Activated effector memory CD4-positive, alpha-beta T cell treated with Interleukin-2 at 50 U/mL for 16 hours (primary cell): ENCODE measurements at places on chromosomes 13 and 19.

GRCh38 chr13:49428041-49428763 is 15.7 kb downstream of the CAB39L start:
- DNase-seq, result no peak

DNA sequence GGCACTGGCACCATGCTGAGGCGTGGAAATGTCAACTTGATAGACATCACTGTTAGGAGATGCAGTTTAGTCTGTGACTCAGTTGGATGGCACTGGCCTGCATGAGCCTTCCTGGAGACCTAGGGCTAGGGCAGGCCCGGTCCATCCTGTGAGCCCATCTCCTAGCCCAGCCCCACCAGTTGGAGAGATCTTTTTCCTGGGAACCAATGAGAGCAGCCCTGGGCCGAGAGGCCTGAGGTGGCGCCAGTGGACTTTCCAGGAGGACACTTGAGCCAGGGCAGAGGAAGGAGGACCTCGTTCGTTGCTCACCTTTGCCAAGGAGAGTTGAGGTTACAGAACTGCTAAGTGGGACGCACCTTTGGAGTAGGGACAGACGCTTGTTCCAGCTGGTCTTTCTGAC is 100.5 kb upstream of the TEX29 start:
- DNase-seq, result no peak

DNA sequence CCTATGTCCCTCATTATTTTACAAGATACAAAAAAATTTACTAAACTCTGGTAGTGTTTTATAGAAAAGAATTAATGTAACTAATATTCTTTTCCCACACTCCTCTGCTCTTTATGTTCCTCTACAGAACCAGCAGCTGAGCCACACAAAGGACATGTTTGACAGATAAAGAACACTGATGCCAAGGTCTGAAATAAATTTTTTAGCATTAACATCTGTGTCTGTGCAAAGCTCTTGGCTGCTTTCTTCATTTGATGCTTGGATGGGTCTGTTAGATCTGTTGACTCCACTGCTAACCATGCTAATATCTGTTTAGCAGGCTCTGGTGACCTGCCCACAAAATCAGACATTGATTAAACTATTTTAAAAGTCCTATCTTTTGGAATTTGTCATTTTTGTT is 2363.8 kb downstream of the PCDH9 start:
- DNase-seq, result no peak

DNA sequence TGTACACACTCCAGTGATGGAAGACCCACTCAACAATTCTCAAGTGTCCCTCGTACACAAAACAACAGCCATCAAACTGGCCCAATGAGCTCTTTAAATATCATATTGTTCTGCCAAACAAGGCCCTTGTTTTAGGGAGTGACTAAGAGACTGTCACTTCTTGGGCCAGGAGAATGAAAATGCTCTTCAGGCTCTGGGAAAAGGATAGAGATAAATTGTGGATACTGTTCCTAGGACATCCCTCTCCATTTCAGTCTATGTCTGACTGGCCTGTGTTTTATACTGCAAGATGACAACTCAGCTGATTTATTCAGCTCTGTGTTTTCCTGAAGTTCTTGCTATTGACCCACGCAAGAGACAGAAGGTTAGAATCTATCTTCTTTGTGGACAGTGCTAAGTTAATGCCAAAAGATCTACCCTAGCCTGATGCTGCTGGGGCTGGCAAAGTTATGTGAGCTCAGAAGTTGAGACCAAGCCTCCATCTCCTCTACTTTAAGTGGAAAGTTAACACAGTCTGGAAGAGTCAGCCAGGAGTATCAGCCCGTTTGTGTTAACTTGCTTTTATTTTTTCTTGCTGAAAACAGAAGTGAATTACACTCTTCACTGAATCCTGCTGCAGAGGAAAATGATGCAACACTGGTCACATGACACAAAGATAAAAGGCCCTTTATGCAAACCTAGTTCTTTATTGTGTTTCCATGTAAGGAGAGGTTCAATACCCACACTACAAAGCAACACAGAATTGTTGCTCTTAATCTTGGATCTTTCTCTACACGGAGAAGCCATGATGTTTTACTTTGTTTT is 14.6 kb downstream of the FRY start:
- no peak for DNase-seq
